ENCODE measurements at places on chromosomes 2 and 18. TPM values are rescaled to one million over a fixed set of nuclear protein-coding genes. Genes with fewer than 3 reads are reported as not detected.

ELAC1 gene
- total RNA-seq: 5.1 TPM

SP100 gene
- 26.1 TPM for total RNA-seq

POTEJ gene
- not detected for total RNA-seq

DLX1 gene
- 3.2 TPM for total RNA-seq

All from A549 treated with Mapracorat at 1 μM for 4 hours (cell line).